ENCODE measurements at places on chromosomes 13 and 19.

DNA sequence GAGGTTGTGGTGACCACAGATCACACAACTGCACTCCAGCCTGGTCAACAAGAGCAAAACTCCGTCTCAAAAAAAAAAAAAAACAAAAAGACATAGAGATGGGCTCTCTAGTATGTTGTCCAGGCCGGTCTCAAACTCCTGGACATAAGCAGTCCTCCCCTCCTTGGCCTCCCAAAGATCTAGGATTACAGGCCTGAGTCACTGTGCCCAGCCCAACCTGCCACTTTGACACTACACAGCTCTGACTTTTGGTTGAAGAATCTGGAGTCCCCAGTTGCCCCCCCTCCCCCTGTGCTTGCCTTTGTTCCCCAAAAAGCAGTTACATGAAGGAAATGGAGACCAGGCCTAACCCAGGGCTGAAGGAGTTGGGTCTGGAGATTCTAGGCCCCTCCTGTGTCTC, 12.9 kb downstream of the CARM1 start:
- no peak for DNase-seq

GRCh38 chr19:18948075-18948975, 7.3 kb upstream of the HOMER3 start:
- no peak for DNase-seq

DNA sequence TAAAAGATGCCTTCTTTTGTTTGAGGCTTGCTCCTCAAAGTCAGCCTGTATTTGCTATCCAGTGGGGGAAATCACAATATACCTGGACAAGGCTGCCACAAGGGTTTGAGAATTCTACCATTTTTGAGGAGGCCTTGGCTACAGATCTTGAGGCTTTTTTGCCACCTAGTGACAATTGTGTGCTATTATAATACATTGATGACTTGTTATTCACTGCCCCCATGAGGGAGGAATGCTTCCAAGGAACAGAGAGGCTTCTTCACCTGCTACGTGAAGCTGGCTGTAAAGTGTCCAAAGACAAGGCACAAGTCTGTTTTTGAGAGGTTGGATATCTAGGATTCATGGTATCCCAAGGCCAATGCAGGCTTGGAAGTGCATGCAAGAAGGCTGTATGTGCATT, 72.5 kb downstream of the ZNF708 start:
- no peak for DNase-seq

GRCh38 chr13:67554746-67555452, 324.8 kb upstream of the PCDH9 start:
- no peak for DNase-seq

- no peak for DNase-seq
Measured at GRCh38 chr13:52899206-52899605, 50.8 kb upstream of the PCDH8 start.
